ENCODE measurements at places on chromosomes 4 and X.

- no peak for DNase-seq
Observed at GRCh38 chrX:20233336-20233735, 33.4 kb downstream of the RPS6KA3 start.

- no peak for DNase-seq
Observed at GRCh38 chrX:138986235-138986634, 274.7 kb upstream of the FGF13 start.

DNA sequence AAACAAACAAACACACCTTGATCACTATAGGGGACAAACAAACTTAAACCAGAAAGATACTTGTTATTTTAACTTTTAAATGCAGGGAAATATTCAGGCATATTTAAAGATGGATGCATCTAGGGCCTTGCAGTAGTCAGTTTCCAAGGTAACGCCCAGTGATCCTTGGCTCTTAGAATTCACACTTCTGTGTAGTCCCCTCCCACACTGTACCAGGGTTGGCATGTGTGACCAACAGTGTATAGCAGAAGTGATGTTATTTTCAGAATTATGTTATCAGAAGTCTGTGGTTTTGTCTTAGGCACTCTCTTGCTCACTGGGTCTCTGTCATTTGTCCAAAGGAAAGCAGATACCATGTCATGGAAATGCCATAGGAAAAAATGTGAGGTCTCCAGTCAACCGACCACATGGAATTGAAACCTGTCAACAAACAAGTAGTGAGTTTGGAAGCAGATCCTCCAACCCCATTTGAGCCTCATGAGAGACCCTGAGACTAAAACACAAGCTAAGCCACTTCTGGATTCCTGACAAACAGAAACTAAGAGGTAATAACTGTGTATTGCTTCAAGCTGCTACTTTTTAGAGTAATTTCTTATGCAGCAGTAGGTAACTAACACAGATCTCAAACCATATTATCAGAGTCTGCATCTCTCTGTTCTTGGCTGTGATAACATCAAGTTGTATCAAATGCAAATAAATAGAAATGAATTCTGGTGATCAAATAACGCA, 670.3 kb downstream of the KCTD8 start:
- DNase-seq: no peak

GRCh38 chr4:185395238-185395955, at the start of gene LRP2BP:
TSS of gene LRP2BP (minus strand) at chr4:185395924. CDS start at chr4:185378186, 17,738 bp downstream.
- DNase-seq: no peak

DNA sequence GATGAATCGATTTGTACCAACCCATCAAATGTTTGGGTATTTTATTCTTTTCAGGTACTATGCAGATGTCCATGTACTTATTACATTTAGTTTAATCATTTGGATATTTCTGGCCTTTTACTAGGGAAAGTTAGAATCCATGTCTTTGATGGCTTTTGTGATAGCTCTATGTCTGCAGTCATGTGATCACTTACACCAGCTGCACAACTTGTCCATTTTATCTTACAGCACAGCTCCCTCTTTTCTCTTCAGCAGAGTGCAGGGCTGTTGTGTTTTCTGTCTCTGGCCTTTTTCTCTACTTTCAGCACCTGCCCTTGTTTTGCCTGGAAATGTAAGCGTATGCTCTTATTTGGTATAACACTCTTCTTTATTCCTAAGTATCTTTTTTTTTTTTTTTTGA, 30.6 kb downstream of the WWC2 start:
- DNase-seq: no peak

All from right forelimb (tissue), 1 donor.